HEK293T (cell line): ENCODE measurements at places on chromosomes 6 and 20.

GRCh38 chr6:170041526-170041925, 249.4 kb downstream of the DLL1 start:
- DNase-seq, result no peak

DNA sequence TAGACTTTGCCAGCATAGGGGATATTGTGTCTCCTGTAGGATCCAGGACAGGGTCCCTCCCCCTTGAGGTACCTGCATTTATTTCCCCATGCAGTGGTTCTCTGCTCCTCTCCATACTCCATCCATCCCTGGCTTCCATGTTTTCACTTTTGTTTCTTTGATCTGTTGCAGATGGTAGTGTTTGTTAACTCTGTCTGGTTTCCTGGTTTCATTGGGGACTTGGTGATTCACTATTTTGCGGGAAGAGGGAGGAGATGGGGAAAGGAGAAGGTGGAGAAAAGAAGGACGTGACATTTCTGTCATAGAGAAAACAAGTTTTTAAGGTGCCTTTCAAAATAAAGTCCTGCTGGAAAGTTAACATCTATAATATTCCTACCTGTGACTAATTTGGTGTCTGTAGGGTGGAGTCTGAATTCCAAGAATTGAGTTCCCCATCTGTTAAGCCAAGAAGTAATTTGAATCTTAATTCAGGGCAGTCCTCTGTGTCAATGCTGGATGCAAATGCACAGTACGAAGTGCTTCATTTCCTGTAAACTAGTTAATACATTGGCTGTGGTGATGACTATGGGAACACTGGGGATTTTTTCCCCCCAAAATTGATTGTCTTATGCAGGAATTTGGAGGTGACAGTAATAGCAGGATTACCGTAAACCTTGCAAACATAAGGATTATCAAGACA, 6.9 kb upstream of the RNF144B start:
- DNase-seq, result no peak

- DNase-seq, result no peak
Measured at GRCh38 chr6:148885136-148885865, 138.5 kb downstream of the UST start.

DNA sequence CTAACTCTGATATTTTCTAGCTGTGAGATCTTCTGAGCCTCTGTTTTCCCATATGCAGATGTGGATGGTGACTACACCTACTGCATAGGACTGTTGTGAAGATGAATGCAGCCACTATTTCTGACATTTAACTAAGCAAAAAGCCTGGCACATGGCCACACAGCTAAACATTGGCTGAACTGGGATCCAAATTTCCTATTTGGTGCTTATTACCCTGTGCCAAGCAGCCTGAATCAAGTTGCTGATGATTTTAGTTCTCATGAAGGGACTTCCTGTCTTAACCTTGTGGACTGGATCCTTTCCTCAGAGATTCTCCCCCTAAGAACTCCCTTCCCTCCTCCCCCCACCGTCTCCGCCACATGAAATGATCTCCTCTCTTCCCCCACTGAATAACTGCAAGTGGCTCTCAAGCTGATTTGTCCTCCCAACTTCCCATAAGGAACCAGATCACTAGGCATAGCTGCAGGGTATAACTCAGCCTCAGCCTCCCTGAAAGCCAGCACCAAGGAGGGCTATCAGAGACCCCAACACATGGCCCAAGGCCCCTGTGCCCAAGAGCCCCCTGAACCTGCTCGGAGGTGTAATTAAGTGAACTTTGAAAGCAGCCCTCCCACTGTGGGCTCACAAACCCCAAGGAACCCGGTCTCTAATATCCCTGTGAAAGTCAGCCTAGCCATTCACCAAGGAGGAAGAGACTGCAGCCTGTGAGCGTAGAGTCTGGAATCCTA, 55.7 kb downstream of the MAFB start:
- no peak for DNase-seq

DNA sequence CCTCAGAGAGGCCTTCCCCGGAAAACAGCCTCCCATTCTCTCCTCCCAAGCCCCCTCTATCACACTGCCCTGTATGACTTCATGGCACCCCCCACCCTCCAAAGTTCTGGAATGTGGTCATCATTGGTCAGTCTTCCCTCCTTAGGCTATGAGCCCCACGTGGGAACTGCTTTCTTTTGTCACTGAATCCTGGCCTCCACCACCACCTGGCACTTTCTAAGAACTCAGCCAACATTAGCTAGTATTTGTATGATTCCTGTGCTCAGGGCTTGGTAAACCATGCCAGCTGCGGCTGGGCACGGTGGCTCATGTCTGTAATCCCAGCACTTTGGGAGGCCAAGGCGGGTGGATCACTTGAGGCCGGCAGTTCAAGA, 8.4 kb upstream of the E2F1 start:
- DNase-seq, result no peak

GRCh38 chr20:48669946-48670605, 157.7 kb downstream of the PREX1 start:
- DNase-seq, result no peak

DNA sequence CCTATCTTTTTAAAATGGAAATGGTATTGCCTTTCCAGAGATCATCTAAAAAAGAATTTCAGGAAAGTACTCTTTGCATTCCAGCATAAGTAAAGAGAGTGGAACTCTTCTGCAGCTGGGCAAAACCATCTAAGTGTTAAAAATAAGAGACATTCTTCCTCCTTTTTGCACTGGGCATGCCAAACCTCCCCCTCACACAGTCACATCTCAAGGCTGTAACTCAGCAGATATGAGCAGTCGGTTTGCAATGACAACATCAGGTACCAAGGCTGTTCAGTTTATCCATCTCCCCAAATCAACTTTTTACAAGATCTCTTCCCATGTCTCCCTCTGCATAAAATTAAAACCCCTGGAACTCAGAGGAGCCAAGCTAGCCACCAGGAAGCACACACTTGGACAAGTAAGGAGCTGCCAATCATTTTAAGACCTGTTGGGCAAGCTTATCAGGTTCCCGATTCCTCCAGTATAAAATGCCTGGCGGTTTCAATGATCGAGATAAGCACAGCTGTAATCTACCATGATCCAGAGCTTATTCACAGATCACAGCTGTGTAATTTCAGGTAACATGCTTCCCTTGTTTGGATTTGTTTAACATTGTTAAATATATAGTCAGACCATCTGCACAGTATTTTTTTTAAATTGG, 23.2 kb downstream of the ID4 start:
- DNase-seq, result no peak

GRCh38 chr6:152356662-152357061, 280.5 kb downstream of the SYNE1 start:
- DNase-seq, result peak; percentile 52

GRCh38 chr6:2641044-2641725, 109.5 kb downstream of the MYLK4 start:
- no peak for DNase-seq

- DNase-seq, result no peak
Measured at GRCh38 chr6:119444642-119445557, 95.3 kb upstream of the MAN1A1 start.

DNA sequence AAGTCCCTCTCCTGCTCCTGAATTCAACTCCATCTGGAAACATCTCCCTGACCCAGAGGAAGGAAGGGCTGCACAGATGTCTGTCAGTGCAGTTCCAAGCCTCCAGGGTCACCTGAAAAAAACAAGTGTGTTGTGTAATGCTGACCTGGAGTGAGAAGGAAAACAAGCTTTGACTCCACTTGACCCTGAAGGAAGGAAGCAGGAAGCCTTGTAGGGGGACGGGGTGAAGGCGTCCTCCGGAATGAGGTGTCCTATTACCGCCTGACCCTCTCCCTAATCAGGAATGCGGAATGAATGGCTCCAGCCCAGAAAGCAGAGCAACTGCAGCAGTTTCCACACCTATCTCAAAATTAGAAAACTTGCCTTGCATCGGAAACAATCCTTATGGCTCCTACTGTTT, 13.9 kb upstream of the ADGRF5 start:
- DNase-seq, result no peak

DNA sequence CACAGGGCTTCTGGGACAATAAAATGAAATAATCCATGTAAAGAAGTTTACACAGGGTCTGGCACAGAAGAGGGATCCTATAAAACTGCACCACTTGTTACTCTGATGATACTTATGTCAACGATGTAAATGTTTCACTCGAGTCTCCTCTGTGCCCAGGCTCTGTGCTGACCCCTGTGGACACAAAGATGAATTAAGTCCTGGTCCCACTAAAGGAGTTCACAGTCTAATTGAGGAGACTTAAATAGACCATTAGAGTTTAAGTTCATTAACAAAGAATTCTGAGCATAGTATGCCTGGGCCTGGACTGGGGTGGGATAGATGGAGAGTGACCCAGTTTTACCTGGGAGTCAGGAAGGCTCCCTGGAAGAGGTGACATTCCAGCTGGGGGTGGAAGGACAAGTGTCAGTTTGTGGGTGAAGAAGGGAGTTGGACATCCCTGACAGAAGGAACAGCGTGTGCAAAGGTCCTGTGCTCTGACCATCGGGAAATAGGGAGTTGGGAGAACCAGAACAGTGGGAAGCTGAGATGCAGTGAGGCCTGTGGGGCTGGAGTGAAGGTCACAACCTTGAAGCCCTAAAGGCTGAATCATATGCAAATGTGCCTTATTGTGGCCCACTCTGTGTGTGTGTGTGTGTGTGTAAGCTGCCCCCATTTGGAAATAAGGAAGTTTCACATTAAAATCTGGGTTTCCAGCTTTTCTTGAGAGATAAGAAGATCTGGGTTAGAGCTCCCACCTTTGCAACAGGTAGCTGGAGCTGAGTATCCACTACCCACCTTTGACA, 1.1 kb downstream of the OCSTAMP start:
- no peak for DNase-seq

DNA sequence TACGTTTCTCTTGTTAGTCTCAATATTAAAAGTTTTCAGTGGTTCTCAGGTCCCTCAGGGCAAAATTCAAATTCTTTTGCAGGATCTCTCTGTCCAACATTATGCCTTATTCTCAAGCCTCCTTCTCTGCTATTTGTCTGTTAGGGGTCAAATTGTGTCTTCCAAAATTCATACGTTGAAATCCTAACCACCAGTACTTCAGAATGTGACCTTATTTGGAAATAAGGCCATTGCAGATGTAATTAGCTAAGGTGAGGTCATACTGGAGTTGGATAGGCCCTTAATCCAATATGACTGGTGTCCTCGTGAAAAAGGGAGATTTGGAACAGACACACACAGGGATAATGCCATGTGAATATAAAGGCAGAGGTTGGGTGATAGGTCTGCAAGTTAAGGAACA, 64.1 kb upstream of the ADGRF1 start:
- no peak for DNase-seq

DNA sequence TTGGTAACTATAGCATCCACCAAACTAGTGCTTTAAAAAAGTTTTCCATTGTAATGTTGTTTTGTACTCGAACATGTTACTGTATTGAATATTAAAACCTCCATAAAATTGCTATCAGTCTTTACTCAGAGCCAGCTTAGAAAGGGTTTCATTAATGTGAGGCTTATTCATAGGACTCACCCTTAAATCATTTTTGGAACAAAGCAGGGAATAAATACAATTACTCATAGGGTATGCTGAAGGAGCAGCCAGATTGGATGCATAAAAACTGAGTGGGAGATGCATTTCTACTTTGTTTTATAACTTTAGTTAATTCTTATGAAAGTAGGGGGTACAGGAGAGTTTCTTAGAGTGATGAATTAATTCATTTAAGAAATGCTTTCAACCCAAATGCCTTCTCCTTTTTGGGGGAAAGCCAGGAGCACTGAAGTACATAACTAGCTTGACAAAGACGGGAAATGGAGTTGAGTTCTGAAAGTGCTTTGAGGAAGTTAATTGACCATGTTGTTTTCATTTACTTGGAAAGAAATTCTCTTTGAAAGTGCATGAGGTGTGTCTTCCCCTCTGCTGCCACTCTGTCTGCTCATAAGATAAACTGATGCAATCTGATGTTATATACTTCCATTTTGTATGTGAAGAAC, 90.3 kb downstream of the RNF144B start:
- DNase-seq, result no peak

DNA sequence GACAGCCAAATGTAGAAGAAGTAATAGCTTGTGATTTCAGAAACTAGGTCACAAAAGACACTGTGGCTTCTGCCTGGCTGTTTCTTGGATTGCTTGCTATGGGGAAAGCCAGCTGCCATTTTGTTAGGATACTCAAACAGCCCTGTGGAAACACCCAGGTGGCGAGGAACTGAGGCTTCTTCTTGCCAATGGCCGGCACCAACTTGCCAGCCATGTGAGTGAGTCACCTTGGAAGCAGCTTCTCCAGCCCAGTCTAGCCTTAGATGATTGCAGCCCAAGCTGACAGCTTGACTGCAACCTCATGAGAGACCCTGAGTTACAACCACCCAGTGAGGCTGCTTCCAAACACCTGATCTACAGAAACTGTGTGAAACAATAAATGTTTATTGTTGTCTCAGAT, 11.9 kb upstream of the KIAA1755 start:
- no peak for DNase-seq

DNA sequence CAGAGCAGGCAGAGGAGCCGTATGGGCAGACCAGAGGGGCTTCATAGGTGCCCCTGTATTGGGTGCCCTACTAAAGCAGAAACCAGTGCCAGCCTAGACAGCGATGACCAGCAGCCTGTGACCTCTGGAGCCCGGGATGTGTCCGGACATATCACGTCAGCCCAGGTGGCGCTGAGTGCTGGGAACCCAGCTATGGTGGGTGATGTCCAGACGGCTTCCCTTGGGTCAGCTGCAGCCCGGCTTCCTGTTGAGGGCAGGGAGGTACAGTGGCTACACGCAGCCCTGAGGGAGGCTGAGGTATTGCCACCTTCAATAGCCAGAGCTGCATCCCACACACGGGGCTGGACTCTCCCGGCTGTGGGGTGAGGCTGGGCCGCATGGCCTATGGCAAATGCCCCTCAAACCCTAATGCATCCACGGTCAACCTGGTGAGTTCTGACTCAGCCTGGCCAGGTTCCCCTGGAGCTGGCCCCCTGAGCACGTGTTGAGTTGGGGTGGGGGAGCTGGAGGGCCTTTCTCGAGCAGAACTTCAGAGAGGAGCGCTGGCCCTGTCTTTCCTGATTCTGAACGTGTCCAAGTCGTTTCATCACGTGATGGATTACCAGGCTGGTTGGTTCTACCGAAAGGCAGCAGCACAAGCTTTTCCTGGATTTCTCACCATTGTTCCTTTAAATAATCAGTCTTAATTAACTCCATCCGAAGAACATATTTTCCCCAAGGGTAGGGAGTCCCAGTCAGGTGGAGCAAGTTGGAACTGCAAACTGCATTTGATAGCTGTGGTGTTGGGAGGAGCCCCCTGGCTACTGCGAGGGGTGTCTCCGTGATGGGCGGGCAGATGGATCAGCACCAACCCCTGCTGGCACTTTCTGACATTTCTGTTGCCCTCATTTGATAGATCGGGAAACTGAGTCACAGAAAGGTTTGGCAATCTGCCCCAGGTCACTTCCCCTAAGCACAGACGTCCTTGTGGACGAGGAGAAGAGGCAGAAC, 7.1 kb upstream of the MYT1 start:
- no peak for DNase-seq

GRCh38 chr6:4788953-4789584, 12.9 kb downstream of the CDYL start:
- DNase-seq, result no peak
